CD4-positive, alpha-beta T cell treated with Interleukin-21 for 1 hour (primary cell): ENCODE measurements at places on chromosomes 7 and 10.

DNA sequence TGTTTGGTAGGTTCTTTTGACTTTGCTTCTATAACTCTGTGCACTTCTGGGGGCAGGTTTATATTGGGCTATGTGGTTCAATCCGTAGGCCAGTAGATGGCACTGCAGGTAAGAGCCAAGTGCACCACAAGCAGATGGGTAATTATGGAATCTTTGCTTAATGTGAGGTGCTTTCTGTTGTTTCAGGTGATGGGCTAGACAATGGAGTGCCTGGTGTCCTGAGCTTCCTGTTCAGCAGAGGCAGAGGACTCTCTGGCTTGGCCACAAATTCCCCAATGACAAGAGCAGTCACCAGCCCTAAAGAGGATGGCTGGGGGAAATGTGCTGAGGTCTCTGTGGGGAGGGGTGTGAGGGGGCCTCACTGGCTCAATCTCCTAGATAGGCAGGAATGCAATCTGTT is 455.0 kb downstream of the CCSER2 start:
- no peak for DNase-seq

GRCh38 chr10:131905603-131906268 is 4.9 kb downstream of the PPP2R2D start:
- no peak for DNase-seq

DNA sequence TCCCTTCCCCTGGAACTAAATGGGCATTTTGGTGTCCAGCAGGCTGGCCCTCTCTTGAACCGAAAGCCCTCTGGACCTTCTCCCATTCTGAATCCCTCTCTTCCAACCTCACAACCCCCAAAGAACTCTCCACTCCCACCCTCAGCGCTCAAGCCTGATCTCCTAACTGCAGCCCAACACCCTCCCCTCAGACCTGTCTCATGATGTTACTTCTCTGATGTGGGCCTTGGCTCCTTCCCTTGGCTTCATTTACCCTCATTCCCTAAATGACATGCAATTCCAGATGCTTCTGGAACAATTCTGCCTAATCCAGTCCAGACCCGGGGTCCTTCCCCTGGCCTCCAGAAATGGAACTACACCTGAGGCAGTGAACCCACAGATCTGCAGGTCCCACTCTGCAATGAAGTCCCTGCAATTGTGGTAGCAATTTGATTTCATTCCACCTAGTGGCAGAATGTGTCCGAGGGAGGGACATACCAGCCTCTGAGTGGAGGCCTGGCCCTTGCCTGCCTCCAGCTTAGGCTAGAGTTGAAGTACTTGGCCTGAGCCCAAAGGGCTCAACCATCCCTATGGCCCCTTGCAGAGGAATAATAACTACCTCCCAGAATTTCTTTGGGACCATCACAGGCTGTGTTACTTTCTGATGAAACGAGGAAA is 4.1 kb upstream of the CEP41 start:
- no peak for DNase-seq

DNA sequence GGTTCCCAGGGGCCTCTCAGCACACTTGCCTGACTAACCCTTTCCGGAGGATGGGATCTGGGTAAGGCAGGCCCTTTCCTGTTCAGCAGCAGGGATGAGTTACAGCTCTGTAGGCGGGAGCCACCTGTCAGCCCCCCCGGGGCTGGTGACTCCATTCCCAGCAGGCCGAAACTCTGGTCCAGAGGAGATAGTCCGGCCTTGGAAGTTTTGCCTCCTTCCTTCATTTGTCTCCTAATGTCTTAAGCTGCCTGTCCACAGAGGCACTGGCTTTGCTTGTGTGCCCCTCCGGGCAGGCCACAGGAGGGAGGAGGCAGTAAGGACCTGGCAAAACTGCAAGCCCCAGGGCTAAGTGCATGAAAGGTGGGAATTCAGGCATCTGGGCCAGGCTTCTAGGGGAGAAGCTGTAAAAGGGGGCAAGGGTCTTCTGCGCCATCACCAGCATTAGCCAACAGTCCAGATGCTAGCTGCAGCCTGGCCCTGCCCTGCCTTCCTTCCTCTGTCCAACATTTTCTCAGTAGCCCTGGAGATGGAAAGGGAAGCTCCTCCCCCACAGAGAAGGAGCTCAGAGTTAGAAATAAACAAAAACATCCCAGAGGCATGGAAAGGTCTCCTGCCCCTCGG is 1.2 kb downstream of the ADIRF start:
- DNase-seq = no peak

- DNase-seq = no peak
Observed at GRCh38 chr7:4808565-4808964, 33.1 kb downstream of the AP5Z1 start.

DNA sequence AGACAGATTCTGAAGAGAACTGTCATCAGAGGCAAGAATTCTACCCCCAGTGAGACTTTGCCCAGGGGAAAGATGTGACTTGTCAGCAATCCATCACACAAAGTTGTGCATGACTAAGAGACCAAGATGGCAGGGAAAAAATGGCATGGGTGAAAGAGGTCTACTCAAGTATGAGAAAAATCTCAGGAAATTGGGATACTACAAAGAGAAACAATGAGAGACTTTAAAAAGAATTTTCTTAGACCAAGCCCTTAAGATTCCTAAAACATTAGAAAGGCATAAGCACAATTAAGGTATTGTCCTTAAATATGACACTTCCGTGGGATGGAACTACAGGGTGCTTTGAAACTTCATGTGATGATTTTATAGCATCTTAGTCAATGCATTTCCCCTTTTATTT is 45.6 kb upstream of the PDE1C start:
- no peak for DNase-seq

GRCh38 chr7:80634505-80634904 is 3.9 kb upstream of the CD36 start:
- DNase-seq = no peak

- DNase-seq = peak; percentile 95
Observed at GRCh38 chr10:3805201-3805790, 20.3 kb upstream of the KLF6 start.

- DNase-seq = no peak
Observed at GRCh38 chr10:6609625-6610024, 29.5 kb upstream of the PRKCQ start.

GRCh38 chr10:23035569-23035968 is 59.8 kb upstream of the MSRB2 start:
- no peak for DNase-seq

DNA sequence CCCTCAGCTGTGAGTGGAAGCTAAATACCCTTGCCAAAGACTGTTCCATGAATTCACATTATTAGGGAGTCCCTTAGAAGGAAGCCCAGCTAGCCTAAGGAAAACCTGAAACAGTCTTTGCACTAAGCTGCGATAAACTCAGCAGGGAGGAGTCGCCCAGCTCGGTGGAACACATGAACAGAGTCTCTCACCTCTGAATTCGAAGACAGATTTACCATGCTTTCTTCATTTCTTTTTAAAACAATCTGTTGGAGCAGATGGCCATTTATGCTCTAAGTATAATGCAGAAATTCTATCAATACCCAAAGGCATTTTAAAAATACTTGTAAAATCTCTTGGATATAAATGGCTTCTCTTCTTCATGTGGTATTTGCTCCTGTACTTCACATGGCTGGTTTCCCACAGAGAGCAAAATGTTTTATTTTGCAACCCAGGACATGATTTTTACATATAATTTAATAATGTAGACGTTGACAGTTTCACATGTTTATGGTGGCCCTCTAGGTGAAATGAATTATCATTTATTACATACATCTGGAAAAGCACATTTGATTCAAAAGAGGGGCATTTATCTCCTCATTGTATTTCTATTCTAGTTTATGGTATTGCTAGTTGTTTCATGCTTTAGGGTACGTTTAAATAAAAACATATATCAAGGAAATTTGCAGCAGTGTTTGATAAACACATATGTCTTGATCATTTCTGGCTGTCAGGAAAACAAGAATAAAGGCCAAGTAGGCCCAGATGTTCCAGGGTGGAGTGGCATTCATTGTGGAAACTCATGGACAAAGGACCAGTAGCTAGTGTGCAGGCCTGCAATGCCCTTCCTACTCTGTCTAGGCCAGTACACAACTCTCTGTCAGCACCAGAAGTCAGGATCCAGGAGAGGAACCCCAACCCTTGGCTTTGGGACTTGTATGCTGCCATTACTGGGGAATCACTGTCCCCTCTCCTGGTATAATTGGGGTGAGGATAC is 52.2 kb downstream of the LRGUK start:
- no peak for DNase-seq

DNA sequence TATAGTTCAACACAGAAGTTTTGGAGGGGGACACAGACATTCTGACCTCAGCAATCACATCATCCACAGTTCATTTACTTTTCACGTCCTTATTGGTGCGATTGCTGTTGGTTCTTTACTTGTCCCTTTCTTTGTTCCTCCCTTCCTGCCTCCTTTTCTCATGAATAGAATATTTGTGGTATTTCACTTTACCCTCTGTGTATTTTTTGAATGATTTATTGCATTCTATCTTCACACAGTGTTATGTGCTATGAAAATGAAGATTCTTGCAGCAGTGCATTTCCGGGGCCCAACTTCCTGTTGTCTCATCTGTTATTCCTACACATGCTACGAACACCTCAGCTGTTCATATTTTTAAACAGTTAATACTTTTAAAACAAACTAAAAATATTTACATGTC is 179.6 kb downstream of the ZMYND11 start:
- no peak for DNase-seq

- DNase-seq = no peak
Observed at GRCh38 chr7:152709287-152710152, 33.6 kb upstream of the XRCC2 start.
